CD4-positive, alpha-beta memory T cell (primary cell): ENCODE measurements at places on chromosomes 6 and 20. TPM values are rescaled to one million over a fixed set of nuclear protein-coding genes. Genes with fewer than 3 reads are reported as not detected.

DNA sequence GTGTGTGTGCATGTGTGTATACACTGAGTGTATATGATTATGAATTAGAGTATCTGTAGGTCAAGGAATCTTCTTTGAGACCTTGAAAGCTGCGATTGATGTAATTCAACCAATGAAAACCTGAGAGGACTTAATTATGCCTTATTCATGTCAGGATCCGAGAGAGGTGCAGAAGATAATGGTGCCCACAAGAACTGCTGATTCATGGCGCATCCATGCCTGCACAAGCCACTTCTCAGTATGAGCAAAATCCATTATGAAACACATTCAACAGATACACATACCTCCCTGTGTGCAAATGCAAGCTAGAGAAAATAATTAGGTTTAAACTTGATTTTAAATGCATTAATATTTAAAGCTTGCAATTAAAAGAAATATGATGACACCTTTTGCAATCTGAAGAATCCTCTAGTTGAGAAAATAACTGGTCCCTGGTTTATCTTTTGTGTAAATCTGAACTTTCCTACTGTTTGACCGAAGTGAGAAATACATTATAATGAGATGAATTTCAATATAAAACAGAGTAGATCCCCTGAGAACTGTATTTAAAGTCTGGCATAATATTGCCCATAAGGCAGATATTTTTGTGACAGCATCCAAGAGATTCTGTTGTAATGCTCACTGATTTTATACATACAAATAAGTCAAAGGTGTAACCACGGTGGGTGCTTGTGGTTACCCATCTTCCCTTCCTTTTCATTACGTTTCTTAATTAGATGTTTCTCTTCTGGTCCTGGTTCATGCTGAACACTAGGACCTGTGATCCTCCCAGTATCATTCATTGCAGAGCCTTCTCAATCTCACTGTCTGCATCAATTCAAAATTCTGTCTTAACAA is 45.6 kb downstream of the LY86 start:
- no peak overlapping the region for H3K4me3 ChIP-seq
- H3K27me3 ChIP-seq = no peaks in the 10 kb centered on the region
- H3K4me1 ChIP-seq = peaks cover 3% of the 10 kb centered on the region
- no peaks in the 10 kb centered on the region for H3K36me3 ChIP-seq
- DNase-seq = no peak
- no peak overlapping the region for H3K27ac ChIP-seq

- DNase-seq = peak; percentile 96
- H3K4me3 ChIP-seq = peak overlapping the region; percentile 79
- peak overlapping the region; percentile 82 for H3K27ac ChIP-seq
- no peaks in the 10 kb centered on the region for H3K27me3 ChIP-seq
Observed at GRCh38 chr6:159042003-159042825, 2.6 kb downstream of the TAGAP start.

GRCh38 chr6:10884245-10884972 is 2.4 kb upstream of the SYCP2L start:
- peaks cover 4% of the 10 kb centered on the region for H3K4me1 ChIP-seq
- DNase-seq = no peak
- no peak overlapping the region for H3K4me3 ChIP-seq
- no peaks in the 10 kb centered on the region for H3K36me3 ChIP-seq
- no peak overlapping the region for H3K27ac ChIP-seq

- H3K36me3 ChIP-seq = no peaks in the 10 kb centered on the region
- no peak overlapping the region for H3K4me3 ChIP-seq
- H3K4me1 ChIP-seq = peaks cover 5% of the 10 kb centered on the region
- no peak overlapping the region for H3K27ac ChIP-seq
Observed at GRCh38 chr6:161066511-161066910, 74.9 kb downstream of the MAP3K4 start.

DNA sequence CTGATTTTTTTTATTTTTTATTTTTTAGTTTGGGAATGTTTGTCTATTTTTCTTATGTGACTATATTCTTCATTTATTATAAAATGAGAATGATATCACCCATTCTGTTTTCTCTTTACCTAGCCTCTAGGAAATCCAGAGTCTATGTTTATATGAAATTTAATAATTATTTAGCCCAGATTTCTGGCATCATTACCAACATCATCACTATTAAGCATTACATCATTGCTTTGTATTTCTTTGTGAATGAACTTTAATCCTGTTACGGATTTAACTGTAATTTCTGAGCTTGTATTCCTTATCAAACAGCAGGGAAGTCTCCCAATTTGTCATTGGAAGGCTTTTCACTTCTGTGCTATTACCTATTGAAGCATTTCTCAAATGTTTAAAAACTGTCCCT is 72.7 kb upstream of the NOX3 start:
- H3K4me1 ChIP-seq = no peaks in the 10 kb centered on the region
- H3K4me3 ChIP-seq = no peak overlapping the region
- no peak overlapping the region for H3K27ac ChIP-seq
- H3K36me3 ChIP-seq = no peaks in the 10 kb centered on the region

GRCh38 chr6:46888578-46888977 is 33.2 kb downstream of the ADGRF5 start:
- no peaks in the 10 kb centered on the region for H3K36me3 ChIP-seq
- H3K4me3 ChIP-seq = no peak overlapping the region
- H3K27me3 ChIP-seq = no peaks in the 10 kb centered on the region
- H3K27ac ChIP-seq = no peak overlapping the region

- no peaks in the 10 kb centered on the region for H3K4me1 ChIP-seq
- H3K4me3 ChIP-seq = no peak overlapping the region
- DNase-seq = no peak
- no peaks in the 10 kb centered on the region for H3K27me3 ChIP-seq
- H3K36me3 ChIP-seq = no peaks in the 10 kb centered on the region
Observed at GRCh38 chr6:135537741-135538301, 40.3 kb upstream of the AHI1 start.

Gene TFAP2C
- polyA plus RNA-seq = not detected
